Smooth muscle cell of the umbilical artery (primary cell): ENCODE measurements at places on chromosomes 16 and 17. TPM values are rescaled to one million over a fixed set of nuclear protein-coding genes. Genes with fewer than 3 reads are reported as not detected.

The CDH11 gene
- 803 and 1,335 TPM in 2 replicates for total RNA-seq

The CLEC18B gene
- total RNA-seq, result 0.92 and 3.9 TPM in 2 replicates

The LRRC75A gene
- total RNA-seq, result 0.83 and 1.2 TPM in 2 replicates

The TERB1 gene
- under 0.01 TPM in 1 of 2 replicates, not detected in the other for total RNA-seq

The NOD2 gene
- total RNA-seq, result under 0.01 TPM in 1 of 2 replicates, not detected in the other

The VMP1 gene
- total RNA-seq, result 198 and 313 TPM in 2 replicates

The MPP3 gene
- total RNA-seq, result 16.3 and 17.7 TPM in 2 replicates
